ENCODE measurements at places on chromosomes 7 and 10. TPM values are rescaled to one million over a fixed set of nuclear protein-coding genes. Genes with fewer than 3 reads are reported as not detected.

- ATAC-seq, result peak; percentile 50
These were observed 27.6 kb downstream of the WDR86 start for GRCh38 chr7:151382079-151382885.

DNA sequence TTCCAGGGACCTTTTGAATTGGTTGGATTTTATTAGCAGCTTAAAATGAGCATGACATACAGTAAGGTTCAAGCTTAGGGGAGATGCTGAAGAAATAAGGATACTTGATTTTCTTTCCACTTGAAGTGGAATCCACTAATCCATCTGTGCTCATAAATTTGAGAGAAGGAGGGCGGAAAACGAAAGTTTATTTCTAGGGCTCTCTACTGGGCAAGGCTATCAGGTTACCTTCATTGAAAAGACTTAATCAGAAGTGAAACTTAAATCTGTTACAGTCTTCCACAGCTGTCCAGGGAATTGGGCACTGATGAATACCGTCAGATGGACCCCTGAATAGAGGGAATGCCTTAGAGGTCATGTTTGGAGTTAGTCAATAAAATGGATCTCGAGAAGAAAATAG is 21.8 kb downstream of the AUTS2 start:
- no peak for ATAC-seq

DNA sequence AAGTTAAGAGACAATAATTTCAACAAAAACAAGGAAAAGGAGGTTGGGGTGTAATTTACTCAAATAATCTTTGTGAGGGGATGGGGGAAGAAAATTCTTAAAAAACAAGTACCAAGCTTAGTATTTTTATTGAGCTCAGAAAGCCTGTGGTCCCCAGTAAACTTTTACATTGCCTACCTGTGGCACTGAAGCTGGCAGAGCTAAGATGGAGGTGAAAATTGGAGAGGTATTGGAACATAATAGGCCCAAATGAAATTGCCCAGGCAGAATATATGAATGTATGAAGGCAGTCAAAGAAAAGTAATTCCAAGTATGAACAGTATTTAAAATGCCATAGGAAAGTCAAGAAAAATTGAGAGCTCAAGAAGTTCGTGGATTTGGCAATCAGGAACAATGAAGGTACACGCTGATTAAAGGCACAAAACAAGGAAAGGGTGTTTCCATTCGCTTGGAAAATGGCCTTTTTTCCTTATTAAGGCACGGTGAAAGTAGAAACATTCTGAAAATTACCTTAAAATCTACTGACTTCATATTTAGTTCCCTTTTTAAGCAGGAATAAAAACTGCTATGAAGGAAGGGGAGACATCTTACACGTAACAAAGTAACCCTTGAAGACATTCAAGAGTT is 3.4 kb upstream of the KMT2E start:
- no peak for ATAC-seq

- ATAC-seq, result no peak
These were observed 212.7 kb downstream of the TMEM178B start for GRCh38 chr7:141286522-141286921.

- no peak for ATAC-seq
These were observed 56.7 kb downstream of the PCLO start for GRCh38 chr7:83105948-83106347.

- ATAC-seq, result no peak
These were observed 10.0 kb upstream of the CDK14 start for GRCh38 chr7:90586091-90586490.

- no peak for ATAC-seq
These were observed 51.5 kb downstream of the VAX1 start for GRCh38 chr10:117086546-117086945.

The CHCHD2 gene
- 498 TPM for total RNA-seq

The GPRIN2 gene
- not detected for total RNA-seq

All from activated T-helper 17 cell treated with anti-CD3 and anti-CD28 coated beads, Interleukin-2, amount 50 U/mL, for 72 hours (primary cell).